ENCODE measurements at places on chromosomes 13 and 19.
A peak's percentile ranks its signal among the peaks of the same experiment; 100 is the strongest.

DNA sequence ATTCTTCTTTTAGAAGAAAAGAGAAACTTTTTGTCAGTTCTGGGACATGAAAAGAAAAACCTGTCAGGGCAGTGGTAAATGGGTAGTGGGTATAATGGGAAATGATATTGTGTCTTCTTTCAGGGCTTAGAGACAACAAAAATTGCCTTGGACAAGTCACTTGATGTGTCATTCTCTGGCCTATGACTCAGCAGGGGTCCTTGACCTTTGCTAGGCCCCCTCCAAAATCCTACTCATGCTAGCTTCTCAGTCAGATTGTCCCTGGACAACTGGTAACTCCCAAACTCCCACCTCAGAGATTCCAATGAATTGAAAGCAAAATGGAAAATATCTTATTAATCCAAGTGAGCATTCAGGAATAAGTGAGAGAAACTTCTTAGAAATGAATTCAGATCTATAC is 258.8 kb upstream of the SPRY2 start:
- no peak for DNase-seq

GRCh38 chr13:112249644-112250610 is 126.2 kb upstream of the SPACA7 start:
- no peak for DNase-seq

DNA sequence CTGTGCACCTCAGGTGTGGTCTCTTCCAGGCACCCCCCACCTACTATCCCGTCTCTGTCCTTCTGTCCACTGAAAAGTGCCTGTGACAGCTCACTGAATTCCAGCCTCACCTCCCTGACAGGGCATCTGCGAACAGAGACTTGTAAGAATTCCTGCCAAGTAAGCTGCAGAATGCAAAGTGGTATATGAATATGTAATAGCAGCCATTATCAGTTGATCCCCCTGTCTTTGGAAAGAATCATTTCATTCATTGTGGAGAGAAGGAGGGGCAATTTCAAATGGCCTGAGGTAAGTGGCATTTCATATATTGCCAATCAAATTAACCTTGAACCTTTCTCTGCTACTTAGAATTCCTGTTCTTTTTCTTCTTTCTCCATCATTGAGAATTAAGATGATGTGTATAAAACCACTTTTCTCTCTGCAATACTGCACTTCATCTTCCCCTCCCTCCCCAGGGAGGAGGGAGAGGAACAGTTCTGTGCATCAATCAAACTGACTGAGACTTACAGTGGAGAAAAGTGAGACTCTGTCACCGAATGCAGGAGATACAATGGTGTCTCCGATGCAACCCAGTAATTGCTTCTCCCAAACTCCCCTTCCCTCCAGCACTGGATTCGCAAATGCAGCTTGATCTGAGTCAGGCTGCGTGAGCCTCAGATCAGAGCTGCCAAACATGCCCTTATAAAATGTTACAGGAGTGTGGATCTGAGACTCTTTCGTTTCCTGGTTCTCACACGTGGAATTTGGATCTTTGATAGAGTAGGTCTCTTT is 91.7 kb downstream of the SLC10A2 start:
- DNase-seq, result no peak

DNA sequence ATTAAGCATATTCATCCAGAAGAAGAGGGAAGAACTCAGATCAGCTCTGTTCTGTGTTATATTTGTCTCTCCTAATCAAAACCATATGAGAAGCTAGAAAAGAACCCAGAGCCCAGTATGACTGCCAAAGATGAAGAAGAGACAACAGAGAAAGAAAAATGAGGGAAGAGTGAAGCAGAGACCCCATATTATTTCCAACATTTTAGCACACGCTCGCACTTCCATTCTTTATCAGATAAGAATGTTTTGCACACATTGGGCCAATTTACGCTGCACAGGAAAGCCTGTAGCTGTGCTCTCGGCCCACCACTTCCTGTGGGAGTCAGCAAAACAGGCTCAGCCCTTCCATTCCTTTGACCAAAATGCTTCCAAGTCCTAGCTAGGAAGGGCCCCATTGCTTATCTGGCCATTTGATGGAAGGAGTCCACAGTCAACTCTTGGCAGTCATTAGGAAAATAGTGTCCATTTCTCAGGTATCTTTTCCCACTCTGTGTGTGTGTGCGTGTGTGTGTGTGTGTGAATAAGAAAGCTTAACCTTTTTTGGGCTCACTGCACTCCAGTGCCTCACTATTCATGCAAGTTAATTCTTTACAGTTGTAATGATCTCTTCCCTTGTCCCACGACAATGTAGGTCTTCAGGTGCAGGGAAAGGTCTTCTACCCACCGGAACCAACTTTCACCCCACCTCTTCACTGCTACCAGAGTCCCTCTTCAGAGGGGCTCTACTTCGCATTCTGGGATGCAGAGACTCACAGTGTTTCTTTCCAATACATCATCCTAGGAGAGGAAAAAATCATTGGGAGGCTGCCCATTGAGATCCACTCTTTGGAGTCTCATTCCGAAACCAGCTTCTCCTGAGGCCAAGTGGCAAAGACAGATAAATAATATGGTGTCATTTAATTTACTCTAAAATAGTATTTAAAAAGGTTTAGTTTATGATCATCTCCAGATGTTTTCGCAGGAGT is 237.5 kb downstream of the COG6 start:
- peak; percentile 52 for DNase-seq

DNA sequence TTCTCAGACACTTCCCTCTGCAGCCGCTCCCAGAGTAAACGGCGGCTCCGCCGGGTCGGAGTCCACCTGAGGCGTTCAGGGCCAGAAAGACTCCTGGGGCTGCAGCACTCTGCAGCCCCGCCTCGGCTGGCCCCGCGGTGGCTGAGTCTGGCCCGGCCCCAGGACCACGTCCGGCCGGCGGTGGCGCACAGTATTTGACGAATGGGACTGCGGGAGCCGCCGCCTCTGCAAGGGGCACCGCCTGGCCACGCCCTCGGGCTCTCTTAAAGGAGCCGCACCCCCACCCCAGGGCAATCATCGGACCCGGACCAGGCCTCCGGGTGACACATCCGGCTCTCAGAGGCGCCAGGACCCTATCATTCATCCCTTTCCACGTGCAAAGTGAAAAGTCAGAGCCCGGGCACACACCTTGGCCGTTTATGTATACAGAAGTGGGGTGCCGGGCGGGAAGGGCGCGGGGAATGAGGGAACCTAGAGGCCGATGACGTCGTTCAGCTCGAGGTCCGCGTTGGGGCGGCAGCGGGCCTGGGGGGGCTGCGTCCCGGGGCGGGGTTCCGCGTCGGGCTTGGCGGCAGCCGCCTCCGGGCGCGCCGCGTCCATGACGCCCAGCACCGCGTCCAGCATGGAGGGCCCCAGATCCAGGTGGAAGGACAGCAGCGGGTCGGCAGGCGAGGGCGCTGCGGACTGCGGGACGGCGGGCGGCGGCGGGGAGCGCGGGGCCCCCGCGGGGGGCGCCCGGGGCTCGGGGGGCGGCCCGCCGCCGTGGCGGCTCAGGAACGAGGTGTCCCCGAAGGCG is 1.2 kb upstream of the LENG9 start:
- peak; percentile 95 for DNase-seq

DNA sequence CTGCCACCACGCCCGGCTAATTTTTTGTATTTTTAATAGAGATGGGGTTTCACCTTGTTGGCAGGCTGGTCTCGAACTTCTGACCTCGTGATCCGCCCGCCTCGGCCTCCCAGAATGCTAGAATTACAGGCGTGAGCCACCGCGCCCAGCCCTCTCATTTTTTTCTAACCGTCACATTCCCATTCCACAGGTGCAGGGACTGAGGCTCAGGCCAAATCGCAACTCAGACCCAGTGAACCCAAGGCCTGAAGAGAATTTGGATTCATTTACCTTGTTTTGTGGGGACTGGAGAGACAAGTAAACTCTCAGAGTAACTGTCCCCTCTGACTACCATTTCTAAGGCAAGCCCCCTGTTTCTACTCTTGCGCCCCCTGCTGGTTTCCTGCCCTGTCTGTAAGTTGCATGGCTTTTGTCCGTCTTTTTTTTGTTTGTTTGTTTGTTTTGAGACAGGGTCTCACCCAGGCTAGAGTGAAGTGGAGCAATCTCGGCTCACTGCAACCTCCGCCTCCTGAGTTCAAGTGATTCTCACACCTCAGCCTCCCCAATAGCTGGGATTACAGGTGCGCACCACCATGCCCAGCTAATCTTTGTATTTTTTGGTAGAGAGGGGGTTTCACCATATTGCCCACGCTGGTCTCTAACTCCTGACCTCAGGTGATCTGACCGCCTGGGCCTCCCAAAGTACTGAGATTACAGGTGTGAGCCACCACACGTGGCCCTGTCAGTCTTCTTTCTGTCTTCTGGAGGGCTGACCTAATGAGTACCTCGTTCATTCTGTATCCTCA is 2.3 kb upstream of the STRN4 start:
- peak; percentile 83 for DNase-seq

- no peak for DNase-seq
Measured at GRCh38 chr19:4849019-4849418, 17.5 kb upstream of the TICAM1 start.
